ENCODE measurements at places on chromosomes 2 and 18.

GRCh38 chr2:159108181-159108893, 139.9 kb downstream of the TANC1 start:
- no peak for DNase-seq

DNA sequence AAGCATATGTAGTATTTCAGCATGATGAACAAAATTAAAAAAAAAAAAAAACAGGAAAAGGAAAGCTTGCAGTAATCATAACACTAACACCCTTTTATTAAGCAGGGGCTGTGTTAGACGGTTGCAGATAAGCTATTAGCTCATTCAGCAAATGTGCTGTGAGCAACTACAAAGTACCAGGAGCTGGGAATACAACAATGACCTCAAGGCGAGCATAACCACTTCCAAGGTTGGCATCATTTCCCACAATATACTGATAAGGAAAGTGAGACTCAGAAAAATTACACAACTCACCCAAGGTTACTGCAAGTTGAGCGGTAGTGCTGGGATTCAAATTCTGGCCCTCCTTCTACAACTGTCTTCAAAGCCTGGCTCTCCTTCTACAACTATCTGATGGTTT, 38.2 kb upstream of the ACTR3 start:
- DNase-seq, result no peak

DNA sequence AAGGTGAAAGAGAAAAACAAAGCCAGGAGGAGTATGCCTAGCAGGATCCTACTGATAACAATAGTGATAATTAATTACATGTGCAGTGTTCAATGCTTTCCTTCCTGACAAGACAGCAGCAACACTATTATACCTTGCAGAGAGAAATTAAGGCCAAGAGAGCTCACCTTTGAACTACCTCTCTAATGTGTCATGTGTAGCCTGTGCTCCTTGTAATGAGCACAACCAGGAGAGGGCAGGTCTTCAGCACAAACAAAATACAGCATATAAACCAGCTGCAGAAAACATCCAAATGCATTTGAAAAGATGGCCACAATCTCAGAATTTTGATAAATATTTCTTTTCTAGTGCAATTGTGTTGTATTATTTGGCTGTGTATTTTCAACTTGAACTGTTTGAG, 1425.7 kb downstream of the DSC3 start:
- no peak for DNase-seq

DNA sequence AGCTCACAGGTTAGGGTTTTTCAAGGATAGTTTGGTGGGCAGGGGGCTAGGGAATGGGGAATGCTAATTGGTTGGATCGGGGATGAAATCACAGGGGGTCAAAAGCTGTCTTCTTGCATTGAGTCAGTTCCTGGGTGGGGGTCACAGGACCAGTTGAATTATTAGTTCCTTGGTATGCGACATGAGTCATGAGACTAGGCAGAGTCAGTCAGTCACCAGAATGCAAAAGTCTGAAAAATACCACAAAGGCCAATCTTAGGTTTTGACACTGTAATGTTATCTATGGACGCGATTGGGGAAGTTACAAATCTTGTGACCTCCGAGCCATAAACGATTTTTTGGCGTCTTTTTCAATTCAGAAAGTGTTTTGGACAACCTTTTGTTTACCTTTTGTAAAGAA, 101.2 kb downstream of the ZNF519 start:
- DNase-seq, result no peak

GRCh38 chr2:200077210-200077650, 121.8 kb downstream of the MAIP1 start:
- peak; percentile 56 for DNase-seq

GRCh38 chr2:189095101-189095500, 84.5 kb downstream of the COL5A2 start:
- no peak for DNase-seq

DNA sequence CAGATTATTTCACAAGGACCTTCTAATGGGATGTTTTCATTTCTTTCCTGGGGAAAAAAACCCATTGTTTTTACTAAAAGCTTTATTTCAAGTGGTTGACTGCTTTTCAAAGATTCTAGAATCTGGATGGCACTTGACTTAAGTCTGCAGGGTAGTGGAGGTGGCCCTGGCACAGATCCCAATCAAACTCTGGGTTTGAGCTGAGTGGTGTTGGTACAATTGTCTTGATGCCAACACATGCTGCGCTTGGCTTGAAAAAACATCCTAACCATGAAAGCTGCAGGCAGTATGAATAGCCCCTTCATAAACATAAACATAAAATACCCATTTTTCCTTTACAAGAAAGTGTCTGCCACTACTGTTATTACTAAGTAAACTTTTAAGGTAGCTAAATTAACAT, 3.6 kb downstream of the PAPOLG start:
- DNase-seq, result no peak

GRCh38 chr2:40516604-40517003, 64.7 kb upstream of the SLC8A1 start:
- DNase-seq, result no peak

GRCh38 chr2:55668956-55669355, 24.7 kb downstream of the PNPT1 start:
- DNase-seq, result no peak

GRCh38 chr2:109053716-109054115, 64.7 kb upstream of the EDAR start:
- no peak for DNase-seq

GRCh38 chr2:175823002-175823706, 178.9 kb downstream of the LNPK start:
- DNase-seq, result no peak

DNA sequence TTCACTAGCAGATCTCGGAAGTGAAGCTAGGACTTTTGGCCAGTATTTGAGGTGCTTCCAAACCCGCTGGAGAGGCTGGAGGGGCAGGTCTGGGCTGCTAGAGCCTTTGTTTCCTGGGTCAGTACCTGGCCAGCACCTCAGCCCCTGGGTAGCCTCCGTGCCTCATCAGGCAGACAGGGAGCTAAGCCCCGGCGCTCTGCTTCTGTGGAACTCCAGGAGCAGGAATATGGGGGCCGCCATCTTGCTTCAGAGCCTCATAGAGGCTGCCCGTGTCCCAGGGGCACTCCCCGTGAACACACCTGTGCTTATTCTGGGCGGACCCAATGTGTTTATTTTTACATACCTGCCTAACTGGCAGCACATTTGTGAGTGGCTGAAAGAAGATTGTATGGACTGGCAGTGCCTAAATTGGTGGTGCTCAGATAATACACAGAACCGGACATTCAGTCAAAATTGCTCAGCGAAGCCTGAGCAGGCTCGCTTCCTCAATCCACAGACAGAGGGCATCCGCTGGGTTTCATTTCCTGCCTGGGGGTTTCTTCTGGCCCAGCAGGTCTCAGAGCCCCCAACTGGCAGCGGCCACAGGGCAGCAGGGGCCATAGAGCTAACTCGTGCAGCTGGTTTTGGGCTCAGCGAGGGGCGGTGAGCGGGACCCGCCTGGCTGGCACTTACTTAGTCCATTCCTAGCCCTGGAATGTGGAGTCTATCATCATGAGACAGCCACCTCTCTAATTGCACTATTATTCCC, 176.8 kb upstream of the ALKAL2 start:
- no peak for DNase-seq

DNA sequence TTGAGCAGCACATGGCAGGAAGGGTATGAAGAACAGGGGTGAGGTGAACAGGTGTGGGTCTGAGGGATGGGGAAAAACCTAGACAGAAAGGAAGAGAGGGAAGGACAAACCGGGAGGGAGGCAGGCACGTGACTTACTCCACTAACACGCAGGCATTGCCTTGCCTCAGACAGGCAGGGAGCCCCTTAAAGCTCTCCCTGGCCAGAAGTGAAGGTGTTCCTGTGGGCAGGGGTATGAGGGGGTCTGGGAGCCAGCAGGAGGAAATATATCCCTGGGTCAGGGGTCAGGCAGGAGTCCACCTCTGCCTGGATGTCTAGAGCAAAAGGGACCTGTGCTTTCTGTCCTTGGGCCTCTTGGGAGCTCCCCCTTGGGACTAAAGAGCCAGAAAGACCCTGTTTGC, 135.3 kb upstream of the EPAS1 start:
- DNase-seq, result no peak

- DNase-seq, result no peak
Observed at GRCh38 chr2:187180529-187180928, 267.5 kb downstream of the CALCRL start.

DNA sequence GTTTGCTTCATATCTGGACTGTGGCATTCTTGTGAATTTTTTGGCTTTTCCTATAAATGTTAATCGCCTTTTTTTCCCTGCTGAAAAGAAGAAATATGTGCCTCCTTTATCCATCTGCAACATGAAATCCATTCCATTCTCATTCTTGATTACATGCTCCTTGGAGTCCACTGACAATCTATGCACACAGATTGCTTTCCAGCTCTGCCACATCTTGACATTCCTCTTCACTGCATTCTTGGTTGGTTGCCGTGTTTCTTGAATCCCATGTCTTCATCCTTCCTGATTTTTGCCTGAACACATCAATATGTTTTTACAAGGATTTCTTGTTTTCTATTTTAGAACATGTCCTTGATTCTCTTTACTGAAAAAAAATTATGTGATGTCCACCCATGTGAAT, 26.7 kb upstream of the BIRC6 start:
- DNase-seq, result no peak

- no peak for DNase-seq
Observed at GRCh38 chr2:121030523-121030922, 254.5 kb downstream of the TFCP2L1 start.

- DNase-seq, result no peak
Observed at GRCh38 chr18:76489081-76489480, 6.0 kb downstream of the ZNF516 start.

GRCh38 chr2:63044362-63045327, 6.0 kb upstream of the OTX1 start:
- no peak for DNase-seq

- DNase-seq, result no peak
Observed at GRCh38 chr18:78788161-78788560, 191.5 kb upstream of the SALL3 start.

DNA sequence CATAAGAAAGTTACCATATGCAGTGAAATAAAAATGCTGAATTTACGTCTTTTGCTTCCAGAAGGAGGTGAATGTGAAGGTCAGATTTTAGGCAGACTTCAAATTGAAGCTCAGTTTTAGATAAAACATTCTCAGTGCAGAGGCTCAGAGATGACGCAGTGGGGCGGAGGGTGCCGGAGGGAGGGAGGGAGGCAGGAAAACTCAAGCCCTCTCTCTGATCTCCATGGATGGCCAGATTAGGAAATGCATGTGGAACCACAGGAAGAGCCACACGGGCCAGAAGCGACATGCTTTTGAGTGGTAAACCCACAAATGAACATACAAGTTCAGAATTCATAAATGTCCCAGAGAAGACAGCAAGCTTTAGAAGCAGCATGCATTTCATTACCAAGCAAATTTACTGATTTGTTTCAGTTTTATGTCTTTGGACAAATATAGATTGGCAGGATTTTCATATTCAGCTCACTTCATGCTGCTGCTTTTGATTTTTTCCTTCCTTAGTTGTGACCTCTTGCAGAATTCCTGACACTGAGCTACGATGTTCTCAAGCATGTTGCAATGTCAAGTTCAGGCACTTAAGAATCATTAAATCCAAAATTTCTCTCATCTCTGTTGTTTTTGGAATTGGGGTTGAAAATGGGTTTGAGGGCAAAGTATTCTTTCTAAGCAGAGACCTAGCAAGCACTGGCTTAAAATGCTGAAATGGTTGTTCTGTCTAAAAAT, 29.7 kb upstream of the APCDD1 start:
- no peak for DNase-seq

- DNase-seq, result no peak
Observed at GRCh38 chr18:58516514-58517285, 112.2 kb downstream of the ALPK2 start.

DNA sequence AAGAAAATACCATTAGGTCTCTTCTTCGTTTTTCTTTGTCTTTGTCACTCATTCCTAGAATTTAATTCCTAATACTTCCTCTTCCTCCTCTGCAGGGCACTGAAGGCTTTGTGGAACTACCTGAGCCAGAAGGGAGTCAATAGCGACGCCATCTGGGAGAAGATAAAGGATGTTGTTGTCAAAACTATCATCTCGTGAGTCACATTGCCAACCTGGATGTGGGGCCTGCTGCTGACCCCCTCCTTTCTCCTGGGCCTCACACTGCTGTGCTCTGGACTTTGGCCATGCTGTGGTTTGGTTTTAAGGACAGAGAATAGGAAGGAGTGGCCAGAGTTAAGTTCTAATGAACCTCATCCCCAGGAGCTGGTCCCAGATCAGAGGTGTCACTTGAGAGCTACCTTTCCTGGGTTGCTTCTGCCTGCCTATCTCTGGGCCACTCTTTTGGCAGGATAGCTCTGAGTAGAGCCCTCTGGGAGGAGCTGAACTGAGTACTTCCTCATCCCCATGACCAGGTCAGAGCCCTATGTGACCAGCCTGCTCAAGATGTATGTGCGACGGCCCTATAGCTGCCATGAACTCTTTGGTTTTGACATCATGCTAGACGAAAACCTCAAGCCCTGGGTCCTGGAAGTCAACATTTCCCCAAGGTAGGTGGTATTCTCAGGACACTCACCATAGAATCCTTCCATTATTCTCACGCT, 33.1 kb upstream of the CYP27A1 start:
- no peak for DNase-seq

DNA sequence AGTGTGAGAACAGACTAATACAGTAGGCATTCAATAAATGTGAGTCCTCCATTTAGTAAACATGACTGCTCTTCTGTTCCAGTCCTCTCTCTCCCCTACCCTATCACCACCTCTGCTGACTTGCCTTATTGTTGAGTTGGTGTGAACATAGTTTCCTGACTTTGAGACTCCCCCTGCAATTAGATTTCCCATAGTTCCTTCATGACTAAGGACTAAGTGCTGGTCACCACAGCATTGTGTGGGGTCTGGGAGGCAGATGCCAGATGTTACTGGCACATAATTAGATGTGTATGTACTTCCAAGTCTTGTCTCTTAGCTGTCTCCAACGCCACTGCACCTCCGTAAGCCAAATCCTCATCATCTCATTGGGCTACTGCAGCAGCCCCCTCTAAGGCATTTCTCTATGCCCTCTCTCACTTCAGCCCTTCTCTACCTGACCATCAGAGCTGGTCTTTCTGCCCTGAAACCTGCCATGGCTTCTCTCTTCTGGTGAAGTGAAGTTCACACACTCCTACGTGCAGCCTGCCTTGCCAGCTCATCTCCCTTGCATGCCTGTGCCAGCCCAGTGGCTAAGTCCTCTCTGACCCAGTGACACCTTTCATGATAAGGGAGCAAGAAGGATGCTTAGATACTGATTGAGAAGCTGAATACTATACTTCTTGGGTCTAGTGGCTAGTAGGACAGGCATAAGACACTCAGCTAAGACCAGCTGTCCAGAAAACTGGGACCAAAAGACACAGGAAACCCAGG, 81.6 kb upstream of the ALPP start:
- no peak for DNase-seq

- DNase-seq, result no peak
Observed at GRCh38 chr2:19046986-19047780, 311.2 kb downstream of the OSR1 start.

DNA sequence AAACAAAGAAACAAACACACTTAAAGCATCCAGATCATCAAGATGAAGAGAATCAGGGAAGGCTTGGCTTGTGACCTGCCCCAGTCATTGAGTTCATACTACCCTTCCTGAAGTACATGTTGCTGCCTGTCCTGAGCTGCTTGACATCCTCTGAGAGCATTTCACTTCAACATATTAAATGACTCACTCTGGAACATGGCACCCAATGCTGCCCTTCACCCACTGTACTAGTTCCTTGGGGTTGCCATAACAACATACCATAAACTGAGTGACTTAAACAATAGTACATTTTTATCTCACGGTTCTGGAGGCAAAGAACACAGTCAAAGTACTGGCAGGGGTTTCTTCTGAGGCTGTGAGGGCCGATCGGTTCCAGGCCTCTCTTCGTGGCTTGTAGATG, 371.3 kb downstream of the RNF144A start:
- DNase-seq, result no peak

- no peak for DNase-seq
Observed at GRCh38 chr2:96604104-96604503, 34.0 kb downstream of the KANSL3 start.

- DNase-seq, result no peak
Observed at GRCh38 chr2:84690225-84690624, 173.9 kb downstream of the DNAH6 start.

Measured in smooth muscle cell of the brain vasculature (primary cell).